ENCODE measurements at places on chromosomes 2 and 18.
A peak's percentile ranks its signal among the peaks of the same experiment; 100 is the strongest.

- no peak for DNase-seq
Observed at GRCh38 chr2:20999906-21000645, 43.8 kb downstream of the APOB start.

- DNase-seq: no peak
Observed at GRCh38 chr2:77017355-77017745, 504.8 kb downstream of the LRRTM4 start.

DNA sequence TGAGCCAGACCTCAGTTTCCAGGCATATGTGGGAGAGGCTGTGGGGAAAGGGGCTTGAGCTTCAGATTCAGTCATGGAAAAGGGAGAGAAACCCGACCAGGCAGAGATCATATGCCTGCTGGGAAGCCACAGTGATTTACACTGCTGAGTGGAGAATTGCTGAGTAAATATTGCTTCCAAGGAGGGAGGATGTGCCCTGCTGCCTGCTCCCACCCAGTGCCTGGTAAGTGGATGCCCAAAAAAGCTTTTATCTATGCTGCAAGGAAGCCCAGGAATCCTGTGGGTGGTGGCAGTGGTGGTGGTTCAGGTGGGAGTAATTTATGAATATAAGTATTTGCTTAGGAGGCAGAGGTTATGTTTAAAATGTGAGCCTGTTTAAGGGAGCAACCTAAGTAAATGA lies 39.5 kb downstream of the INO80C start:
- peak; percentile 62 for DNase-seq

DNA sequence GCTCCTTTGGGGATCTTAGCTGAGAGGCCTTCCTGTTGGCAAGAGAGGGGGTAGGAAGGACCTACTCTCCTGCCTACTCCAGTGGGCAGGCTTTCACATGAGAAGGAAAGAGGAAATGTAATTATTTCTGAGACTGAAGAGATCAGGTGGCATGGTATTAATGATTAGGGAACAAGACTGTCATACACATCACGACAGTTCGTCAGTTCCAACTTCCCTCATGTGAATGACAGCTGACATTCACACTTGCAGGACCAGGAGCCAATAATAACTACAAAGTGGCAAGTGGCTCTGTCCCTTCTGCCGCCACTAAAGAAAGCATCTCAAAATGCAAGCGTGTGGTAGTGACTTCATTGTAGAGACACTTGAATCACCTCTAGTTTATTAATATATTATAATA lies 90.0 kb downstream of the ZCCHC2 start:
- no peak for DNase-seq

- no peak for DNase-seq
Observed at GRCh38 chr2:18496516-18496915, 63.9 kb downstream of the RDH14 start.

DNA sequence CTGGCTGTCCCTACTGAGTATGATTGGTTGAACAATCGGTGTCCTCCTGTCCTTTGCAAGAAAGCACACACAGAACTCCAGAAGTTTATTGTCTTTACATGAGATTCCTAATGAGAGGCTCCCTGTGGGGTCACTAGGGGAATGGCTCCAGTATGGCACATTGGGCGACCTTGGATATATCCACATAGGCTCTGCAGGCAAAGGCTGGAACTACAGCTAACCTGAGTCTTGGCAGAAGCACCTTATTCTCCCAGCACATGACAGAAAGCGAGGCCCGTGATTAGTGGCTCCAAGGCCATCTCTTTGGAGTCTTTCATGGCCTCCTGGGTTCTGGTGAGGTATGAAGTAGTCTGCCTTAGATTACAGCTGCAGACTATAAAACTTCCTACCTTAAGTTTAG lies 49.0 kb downstream of the ZDBF2 start:
- DNase-seq: no peak

- no peak for DNase-seq
Observed at GRCh38 chr2:53629501-53629900, 138.1 kb upstream of the CHAC2 start.

GRCh38 chr2:174240097-174240496 lies 8.2 kb downstream of the OLA1 start:
- DNase-seq: no peak

- no peak for DNase-seq
Observed at GRCh38 chr18:51429644-51430043, 232.2 kb upstream of the MEX3C start.

DNA sequence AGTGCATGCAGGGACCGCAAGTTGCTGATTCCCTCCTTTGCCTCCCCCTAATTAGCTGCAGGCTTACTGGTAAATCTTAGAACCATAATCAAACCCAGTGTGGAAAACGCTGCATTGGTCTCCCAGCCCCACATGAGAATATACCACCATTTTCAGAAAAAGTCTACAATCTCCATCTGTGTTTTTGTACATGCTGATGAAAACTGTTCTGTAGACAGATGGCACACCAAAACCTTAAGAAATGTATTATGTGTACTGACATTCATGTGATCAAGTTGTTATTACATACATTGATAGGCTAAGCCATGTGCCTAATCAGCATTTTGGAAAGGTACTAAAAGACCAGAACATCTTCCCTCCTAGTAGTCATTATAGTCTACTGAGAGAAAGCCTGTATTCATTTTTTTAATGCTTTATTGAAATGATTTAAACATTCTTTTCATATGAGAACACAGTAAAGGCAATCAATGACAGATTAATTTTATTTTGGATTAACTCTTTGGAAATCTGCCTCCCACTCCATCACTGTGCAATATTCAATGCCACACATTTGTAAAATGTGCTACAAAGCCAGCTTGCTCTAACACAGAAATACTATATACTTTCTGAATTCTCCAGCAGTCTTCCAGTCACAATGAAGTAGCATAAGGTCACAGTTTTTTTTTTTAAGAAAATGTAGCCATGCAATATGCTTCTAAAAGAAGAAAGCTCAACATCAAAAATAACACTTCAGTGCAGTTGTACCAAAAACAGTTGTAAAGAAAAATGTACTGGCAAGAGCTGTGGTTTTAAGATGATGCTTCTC lies 1.8 kb upstream of the CRYGA start:
- no peak for DNase-seq

DNA sequence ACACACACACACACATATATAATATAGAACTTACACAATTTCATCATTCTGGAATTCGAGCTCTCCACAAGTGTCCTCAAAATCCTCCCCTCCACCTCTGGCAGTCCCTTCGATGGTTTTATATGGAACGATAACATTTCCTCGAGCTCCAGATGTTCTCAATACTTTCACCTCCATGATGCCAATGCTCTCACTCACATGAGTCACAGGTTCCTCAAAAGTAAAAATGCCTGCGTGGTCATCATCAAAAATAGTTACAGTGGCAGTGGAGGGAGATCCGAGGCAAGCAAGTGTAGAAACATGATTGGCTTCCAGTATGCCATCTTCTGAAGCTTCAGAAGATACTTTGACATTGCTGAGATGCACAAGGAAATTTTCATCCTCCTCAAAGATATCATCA lies 23.5 kb downstream of the SLC8A1 start:
- no peak for DNase-seq

DNA sequence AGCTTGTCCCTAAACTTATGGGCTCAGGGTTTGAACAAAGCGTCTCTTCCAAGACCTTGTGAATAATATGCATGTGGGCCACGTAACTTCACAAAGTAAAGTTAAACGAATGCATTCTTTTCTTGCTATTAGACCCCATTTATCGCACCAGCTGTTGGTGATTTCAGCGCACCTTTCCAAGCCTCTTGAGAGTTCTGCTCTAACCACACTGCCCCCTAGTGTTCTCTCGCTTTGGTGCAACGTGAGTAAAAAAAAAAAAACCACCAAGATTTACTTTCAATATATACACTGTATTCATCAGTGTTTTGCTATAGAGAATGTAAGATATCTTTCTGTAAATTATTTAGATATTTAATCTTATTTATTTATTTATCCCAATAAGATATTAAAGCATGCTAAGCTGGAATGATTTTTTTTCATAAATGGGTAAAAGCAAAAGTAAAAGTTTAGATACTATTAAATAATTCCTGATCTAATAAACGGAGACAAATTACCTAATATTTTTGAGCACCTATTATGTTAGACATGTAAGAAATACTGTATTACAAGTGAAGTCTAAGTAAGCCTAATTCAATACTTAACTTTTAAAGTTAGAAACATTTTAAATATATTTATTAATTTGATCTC lies 459.5 kb downstream of the DLGAP1 start:
- peak; percentile 80 for DNase-seq

GRCh38 chr2:27256855-27257454 lies 5.9 kb downstream of the SLC30A3 start:
- DNase-seq: no peak

- DNase-seq: no peak
Observed at GRCh38 chr2:3386448-3386958, 7.0 kb downstream of the TRAPPC12 start.

DNA sequence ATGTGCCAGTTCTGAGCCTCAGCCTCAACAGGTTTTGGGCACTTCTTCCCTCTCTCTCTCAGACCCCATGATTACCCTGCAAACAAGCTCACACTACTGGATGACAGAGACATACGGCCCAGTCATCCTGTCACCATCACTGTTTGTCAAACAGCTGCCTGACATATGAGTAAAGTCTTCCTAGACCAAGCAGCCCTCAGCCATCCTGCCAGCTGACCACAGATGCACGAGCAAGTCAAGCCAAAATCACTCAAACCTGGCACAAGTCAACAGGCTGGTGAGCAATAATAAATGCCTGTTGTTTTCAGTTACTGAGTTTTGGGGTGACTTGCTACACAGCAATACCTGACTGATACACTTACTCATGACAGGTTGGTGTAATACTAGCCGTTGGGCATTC lies 75.5 kb upstream of the KLF7 start:
- no peak for DNase-seq

GRCh38 chr2:28567061-28567471 lies 71.2 kb downstream of the PLB1 start:
- no peak for DNase-seq

- no peak for DNase-seq
Observed at GRCh38 chr2:181989099-181989498, 3.4 kb downstream of the PPP1R1C start.

DNA sequence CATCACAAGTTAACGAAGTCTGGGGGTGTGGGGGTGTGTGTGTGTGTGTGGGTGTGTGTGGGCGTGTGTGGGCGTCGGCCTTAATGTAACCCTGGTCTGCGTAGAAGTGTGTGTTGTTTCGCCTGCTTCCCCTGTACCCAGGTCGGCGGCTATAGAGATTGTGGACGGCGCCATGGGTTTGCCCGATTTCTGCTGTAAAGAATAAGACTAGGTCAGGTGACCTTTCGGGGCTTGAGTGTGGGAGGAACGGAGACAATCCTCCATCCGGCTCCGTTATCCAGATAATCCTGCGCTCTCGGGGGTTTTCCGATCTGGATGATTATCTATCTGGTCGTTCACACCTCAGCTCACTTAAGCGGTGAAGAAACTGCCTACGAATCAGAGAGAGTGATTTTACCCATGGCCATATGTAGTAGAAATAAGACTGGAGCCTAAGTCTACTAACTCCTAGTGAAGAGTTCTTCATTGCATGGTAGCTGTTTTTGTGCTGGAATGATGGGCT lies 543 bp downstream of the HADHB start:
- peak; percentile 51 for DNase-seq

GRCh38 chr2:64331114-64331645 lies 122.8 kb upstream of the LGALSL start:
- no peak for DNase-seq

- peak; percentile 7 for DNase-seq
Observed at GRCh38 chr2:198004173-198004572, 199.8 kb downstream of the PLCL1 start.

DNA sequence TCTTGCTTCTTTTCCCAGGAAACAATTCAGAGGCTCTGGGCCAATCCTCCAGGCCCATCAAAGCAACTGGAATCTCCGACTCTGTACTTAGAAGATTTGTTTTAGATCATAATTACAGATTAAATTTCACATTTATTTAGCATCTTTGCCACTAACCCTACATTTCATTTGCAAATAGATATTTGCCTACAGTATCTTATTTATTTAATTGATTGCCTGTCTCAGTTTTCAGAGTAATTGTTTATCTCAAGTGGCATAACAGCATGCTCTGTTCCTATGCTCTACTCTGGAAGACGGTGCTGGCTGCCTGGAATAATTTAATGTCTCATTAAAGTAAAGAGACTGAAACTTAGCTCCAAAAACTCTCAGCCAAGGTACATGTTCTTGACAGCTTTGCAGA lies 213.4 kb downstream of the HNMT start:
- DNase-seq: no peak

- peak; percentile 80 for DNase-seq
Observed at GRCh38 chr2:108612153-108612513, 77.9 kb downstream of the LIMS1 start.

DNA sequence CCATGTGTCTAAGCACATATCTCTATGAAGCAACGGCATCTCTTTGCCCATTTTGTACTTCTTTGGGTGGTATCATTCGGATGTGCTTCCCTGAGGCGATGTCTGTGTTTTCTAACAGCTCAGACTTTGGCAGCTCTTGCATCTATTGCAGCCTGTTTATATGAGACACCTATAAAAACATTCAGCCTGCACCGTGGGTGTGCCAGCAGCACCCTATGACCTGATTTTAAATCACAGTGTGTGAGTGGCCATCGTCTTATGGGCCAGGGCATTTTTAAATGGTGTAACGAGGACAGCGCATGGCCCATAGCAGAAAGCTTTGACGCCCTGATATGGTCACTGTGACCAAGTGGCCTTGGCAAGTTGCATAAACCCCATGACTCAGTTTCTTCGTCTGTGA lies 12.9 kb downstream of the NPAS2 start:
- DNase-seq: peak; percentile 22

GRCh38 chr2:181516992-181517391 lies 59.8 kb downstream of the ITGA4 start:
- DNase-seq: no peak

DNA sequence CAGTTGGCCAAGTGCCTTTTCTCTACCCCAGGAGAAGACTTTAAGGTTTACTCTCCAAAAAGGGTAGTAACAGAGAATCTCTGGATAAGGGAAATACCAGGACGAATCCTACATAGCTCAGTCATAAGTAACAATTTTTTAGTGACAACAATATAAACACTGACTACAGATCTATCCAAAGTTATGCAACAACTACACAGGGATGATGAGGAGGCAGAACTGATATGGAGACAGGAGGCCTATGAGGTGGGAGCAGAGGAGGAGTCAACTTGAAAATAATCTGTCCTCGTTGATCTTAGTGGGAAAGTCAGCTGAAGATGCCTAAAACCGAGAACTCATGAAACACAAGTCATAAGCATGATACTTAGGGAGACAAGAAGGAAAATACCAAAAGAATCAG lies 40.2 kb downstream of the SLC35F5 start:
- DNase-seq: peak; percentile 87

- DNase-seq: peak; percentile 98
Observed at GRCh38 chr2:222993920-222994650, 57.9 kb upstream of the KCNE4 start.

GRCh38 chr2:52034706-52035105 lies 1002.8 kb upstream of the NRXN1 start:
- no peak for DNase-seq

- DNase-seq: peak; percentile 60
Observed at GRCh38 chr18:32930695-32931301, 158.0 kb upstream of the KLHL14 start.
